ENCODE measurements at places on chromosomes 13 and 19.

DNA sequence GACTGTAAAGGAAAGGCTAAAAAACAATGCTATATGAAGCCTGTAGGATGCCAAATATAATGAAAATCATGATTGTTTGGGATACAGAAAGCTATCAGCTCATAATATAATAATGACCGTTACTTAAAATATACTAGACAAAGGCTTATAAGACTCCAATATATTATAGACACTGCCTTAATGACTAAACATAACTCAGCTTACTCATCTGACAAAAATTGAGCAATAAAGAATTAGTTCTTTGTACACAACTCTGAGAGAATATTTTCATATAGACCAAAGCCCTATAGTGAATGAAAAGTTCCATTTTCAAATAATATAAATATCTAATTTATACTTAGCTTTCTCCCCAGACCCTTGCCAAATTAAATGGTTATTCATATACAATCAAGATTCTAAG lies 283.3 kb downstream of the DIAPH3 start:
- no peak for DNase-seq

DNA sequence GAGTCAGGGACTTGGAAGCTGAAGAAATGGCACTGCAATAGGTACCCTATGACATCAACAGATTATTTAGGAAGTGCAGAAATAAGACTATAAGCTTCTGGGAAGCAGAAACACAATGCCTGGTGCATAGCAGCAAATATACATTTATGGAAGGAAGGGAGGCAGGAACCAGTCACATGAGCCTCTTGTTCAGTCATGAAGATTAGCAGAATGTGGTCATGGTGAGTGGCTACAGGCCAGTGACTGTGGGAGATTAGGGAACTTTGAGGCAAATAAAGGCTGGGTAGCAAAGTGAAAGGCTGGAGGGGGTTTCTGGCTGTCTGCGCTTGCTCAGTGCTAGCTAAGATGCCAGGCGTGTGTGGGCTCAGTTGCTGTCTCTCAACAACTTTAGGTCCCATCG lies 96.3 kb downstream of the EPSTI1 start:
- DNase-seq, result no peak

DNA sequence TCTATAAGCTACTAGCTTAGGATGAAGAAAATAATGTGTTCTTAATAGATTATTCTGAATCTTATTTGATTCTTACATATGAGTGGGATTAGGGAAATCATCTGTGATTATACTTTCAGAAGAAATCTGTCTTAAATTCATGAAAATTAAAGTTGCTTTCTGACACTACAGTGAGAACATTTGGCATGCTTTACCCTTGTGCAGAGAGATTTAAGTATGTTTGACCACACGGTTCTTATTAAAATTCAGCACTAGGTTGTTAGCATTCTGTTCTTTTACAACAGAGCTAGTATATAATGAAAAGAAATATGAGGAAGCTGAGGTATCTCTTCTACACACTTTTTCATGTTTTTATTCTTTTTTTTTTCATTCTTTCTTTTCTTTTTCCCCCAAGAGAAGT lies 2723.9 kb downstream of the PCDH9 start:
- no peak for DNase-seq

GRCh38 chr13:99505814-99506269 lies 4.6 kb downstream of the TM9SF2 start:
- DNase-seq, result no peak

- no peak for DNase-seq
These were observed 9.9 kb upstream of the MEIS3 start for GRCh38 chr19:47429140-47429793.

GRCh38 chr19:35267353-35267817 lies 1.4 kb upstream of the USF2 start:
- DNase-seq, result no peak

- DNase-seq, result no peak
These were observed 69.8 kb downstream of the ALOX5AP start for GRCh38 chr13:30805132-30805537.

DNA sequence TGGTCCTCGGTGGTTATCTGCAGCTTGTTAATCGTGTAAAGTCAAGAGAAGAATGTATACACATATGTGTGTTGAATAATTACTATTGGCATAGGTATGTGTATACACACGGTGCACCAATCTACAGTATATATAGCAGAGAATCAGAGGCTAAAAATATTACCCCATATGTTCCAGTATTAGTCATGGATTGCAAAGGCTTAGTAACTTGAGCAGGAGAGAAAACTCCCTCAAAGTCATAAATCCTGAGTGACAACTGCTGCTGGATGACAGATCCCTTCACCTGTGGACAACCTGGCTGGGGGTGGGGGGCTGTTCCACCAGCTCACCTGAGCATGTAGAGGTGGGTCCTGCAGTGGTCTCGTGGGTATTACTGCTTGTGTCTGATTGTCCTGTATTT lies 185.0 kb downstream of the ZNF536 start:
- no peak for DNase-seq

DNA sequence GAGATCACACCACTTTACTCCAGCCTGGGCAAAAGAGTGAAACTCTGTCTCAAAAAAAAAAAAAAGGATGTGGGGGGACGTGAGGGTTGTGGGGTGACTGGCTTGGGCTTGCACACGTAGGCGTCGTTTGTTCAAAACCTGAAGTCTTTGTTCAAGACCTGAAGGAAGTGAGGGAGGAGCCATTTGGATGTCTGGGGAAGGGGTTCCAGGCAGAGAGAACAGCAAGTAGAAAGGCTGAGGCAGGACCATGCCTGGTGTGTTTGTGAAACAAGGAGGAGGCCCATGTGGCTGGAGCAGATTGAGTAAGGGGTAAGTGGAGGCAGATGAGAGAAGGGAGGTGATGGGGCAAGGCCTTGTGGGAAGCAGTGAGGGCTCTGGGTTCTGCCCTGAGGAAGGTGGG lies 27.8 kb downstream of the PIN1 start:
- no peak for DNase-seq

- DNase-seq, result no peak
These were observed 752.2 kb downstream of the EFNB2 start for GRCh38 chr13:105783261-105783660.

DNA sequence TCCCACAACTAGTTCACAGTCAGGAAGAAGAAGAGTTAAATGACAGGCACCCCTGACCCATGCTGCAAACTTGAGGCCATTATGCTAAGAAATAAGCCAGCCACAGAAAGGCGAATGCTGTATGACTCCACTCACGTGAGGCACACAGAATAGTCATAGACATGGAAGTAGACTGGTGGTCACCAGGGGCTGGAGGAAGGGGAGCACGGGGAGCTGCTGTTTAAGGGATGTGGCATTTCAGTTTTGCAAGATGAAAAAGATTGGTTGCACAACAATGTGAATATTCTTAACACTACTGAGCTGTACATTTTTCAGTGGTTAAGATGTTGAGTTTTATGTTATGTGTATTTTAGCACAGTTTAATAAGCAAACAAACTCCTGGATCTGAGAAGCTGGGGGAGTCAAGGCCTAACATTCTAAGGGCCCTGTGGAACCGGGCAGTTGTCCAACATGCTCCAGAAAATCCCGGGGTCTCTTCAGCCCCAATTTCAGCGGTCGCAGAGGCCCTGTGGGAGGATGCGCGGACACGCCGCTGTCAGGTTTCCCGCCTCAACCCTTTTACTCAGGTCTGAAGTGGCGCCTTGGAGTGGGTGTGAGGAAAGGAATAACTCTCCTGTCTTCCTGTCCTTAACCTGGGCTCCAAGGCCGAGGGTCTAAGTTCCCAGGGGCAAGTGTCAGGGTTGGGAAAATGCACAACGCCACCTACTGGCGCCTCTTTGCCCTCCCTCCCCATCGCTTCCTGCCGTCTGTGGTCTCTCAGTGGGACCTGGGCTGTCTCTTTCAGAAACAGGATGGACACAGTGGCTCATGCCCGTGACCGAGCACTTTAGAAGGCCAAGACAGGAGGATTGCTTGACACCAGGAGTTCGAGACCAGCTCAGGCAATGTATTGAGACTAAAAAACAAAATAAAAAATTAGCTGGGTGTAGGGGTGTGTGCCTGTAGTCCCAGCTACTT lies 4.4 kb upstream of the TMEM272 start:
- DNase-seq, result no peak

- no peak for DNase-seq
These were observed 606.6 kb downstream of the DCT start for GRCh38 chr13:93872786-93873347.

DNA sequence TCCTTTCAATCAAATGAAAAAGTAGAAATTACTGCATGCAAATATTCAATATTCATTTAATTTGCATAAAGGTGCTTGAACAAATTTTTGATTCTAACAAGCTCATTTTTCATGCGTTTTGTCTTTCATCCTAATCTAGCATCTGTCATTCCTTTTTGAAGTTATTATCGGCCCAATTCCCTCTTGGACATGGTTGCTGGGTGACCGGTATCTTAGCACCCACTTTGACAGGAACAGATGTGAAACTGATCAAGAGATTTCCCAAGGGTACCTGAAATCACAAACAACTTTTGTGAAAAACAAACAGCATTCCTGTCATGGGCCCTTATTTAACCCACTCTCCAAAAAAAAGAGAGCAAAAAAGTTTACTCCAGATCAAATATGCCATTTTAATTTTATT lies 13.3 kb downstream of the DACH1 start:
- no peak for DNase-seq

DNA sequence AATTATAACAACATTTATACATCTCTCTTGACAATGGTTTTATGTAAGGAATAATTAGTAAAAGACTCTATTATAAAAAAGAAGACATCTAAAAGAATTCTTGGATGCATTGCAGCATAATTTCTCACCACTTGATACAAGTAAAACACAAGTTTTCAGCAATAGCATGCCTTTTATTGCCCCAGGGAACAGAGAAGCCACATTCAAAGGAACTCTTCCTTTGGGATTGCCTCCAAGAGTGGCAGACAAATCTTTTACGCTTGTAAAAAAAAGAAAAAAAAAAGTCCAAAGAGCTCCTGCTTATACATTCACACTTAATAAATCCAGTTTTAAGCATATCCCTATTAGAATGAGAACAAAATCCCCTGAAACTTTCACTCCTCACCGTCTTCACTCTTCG lies 2357.8 kb upstream of the PCDH20 start:
- DNase-seq, result no peak

GRCh38 chr19:30791088-30791487 lies 418.9 kb downstream of the ZNF536 start:
- DNase-seq, result no peak

- DNase-seq, result no peak
These were observed 35.3 kb downstream of the CEBPG start for GRCh38 chr19:33408538-33409434.

GRCh38 chr19:34089566-34089965 lies 82.7 kb upstream of the LSM14A start:
- DNase-seq, result no peak

- DNase-seq, result peak; percentile 6
These were observed 240.5 kb downstream of the ENOX1 start for GRCh38 chr13:43546251-43546650.

DNA sequence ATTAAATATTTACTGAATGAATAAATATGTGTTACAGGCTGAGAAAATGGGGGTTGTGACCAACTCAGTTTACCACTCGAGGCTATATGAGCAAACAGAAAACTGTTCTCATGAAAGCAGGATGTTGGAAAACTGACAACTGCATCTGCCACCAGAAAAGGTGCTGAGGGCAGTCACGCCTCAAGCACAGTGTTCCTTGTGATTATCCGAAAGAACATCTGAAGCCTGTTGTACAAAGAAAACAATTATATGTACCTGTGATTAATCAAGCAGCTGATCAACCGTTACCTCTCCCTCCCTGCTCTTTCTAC lies 6.2 kb upstream of the KLK13 start:
- DNase-seq, result no peak

- no peak for DNase-seq
These were observed 14.9 kb upstream of the PTBP1 start for GRCh38 chr19:782185-782877.

DNA sequence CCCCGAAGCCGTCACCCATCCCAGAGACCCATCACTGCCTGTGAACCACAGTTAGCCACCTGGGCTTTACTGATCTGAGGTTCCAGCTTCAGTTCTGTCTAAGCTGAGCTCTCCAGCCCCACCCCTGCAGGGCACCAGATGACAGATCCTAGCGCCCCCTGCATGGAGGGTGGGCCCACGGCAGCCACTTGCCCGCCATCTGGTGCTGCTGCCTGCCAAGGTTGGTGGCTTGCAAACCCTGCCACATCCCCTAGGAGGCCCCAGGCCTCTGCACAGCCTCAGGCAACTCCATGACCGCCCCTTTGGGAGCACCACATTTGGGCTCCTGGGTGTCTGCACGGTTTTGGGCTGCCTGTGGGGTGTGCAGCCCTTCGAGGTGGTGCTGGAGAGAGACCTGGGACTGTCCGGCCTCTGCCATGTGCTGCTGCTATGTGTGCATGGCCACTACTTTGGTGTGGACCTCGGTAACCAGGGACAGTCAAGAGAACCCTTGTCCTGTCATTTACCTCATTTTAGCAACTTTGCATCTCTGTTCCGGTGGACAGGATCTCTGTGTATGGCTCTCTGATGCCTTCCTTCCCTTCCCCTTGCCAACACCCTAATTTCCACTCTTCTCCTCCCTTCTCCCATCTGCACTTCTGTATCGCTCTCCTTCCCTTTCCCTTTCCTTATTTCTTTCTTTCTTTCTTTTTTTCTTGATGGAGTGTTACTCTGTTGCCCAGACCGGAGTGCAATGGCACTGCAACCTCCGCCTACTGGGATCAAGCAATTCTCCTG lies 17.4 kb upstream of the SDHAF1 start:
- DNase-seq, result peak; percentile 59

GRCh38 chr13:112187527-112188297 lies 120.8 kb downstream of the SOX1 start:
- DNase-seq, result no peak

GRCh38 chr19:13839938-13840304 lies 37.0 kb upstream of the NANOS3 start:
- no peak for DNase-seq

GRCh38 chr13:95474992-95475391 lies 77.5 kb upstream of the CLDN10 start:
- DNase-seq, result no peak

DNA sequence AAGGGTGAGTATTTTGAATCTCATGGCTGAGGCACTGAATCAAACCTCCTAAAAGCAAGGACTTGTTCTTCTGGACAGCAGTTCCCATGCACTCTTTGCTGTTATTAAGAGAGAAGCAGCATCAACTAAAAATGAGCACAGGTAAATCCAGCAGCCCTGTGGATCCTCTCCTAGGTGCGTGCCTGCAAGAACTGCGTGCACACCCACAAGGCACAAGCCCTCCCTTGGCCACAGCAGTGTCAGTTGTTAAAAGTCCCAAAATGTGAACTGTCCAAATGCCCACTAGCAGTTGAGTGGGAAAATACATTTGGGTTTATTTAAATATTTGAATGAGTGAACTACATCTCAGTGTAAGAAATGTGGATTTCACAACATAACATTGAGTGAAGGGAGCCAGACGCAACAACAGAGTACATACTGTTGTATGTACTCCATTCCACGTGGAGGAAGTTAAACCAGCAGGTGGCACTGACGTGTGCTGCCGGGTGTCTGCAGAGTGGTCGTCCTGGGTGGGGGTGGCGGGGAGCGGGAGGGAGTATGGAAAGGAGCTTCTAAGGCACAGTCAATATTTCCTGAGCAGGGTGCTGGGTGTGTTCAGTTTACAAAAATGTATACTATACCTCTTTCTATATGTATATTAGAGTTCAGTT lies 266.4 kb downstream of the NALCN start:
- DNase-seq, result no peak

Data from G401 (cell line).